ENCODE measurements at places on chromosomes 2 and 18. TPM values are rescaled to one million over a fixed set of nuclear protein-coding genes. Genes with fewer than 3 reads are reported as not detected.

GALNT14 gene
- total RNA-seq = 8.4 TPM

GLI2 gene
- 9.9 TPM for total RNA-seq

PGAP1 gene
- total RNA-seq = 82.4 TPM

KCNG3 gene
- total RNA-seq = 0.28 TPM

ARHGAP25 gene
- 7.2 TPM for total RNA-seq

SERPINB4 gene
- total RNA-seq = not detected

GCKR gene
- total RNA-seq = 0.20 TPM

SULT1C4 gene
- 36.7 TPM for total RNA-seq

ZNF804A gene
- total RNA-seq = 3.7 TPM

B3GNT7 gene
- 5.2 TPM for total RNA-seq

NMUR1 gene
- total RNA-seq = 0.30 TPM

ZNF385B gene
- 4.4 TPM for total RNA-seq

SATB2 gene
- 18.1 TPM for total RNA-seq

CAPN14 gene
- total RNA-seq = 0.28 TPM

IL18RAP gene
- total RNA-seq = 0.69 TPM

PAX3 gene
- 14.2 TPM for total RNA-seq

SOX11 gene
- 26.8 TPM for total RNA-seq

TUBB8B gene
- 0.11 TPM for total RNA-seq

ABCA12 gene
- total RNA-seq = 0.22 TPM

PCARE gene
- 0.06 TPM for total RNA-seq

CCDC68 gene
- 38.6 TPM for total RNA-seq

CDKL4 gene
- total RNA-seq = 9.1 TPM

All from spinal cord (tissue), 10 donors.